CD4-positive, alpha-beta T cell treated with Interleukin-6 at 100 ng/mL for 8 hours (primary cell): ENCODE measurements at places on chromosomes 7 and 10.

GRCh38 chr10:91444211-91445182 lies 34.4 kb downstream of the HECTD2 start:
- no peak for DNase-seq

DNA sequence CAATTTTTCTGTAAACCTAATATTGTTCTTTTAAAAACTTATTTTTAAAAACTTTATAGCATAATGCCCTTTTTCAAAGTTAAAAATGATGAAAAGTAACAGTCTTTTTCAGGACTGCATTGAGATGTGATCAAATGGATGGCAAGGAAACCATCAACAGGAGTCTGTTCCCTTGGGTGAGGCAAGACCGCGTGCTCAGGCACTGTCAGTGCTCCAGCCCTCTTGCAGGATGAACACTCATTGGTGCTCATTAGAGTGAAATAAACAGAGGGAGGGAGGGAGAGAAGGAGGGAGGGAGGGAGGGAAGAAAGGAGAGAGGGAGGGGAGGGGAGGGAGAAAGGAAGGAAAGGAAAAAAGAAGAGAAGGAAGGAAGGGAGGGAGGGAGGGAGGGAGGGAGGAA lies 145.7 kb upstream of the CHST15 start:
- DNase-seq = no peak

DNA sequence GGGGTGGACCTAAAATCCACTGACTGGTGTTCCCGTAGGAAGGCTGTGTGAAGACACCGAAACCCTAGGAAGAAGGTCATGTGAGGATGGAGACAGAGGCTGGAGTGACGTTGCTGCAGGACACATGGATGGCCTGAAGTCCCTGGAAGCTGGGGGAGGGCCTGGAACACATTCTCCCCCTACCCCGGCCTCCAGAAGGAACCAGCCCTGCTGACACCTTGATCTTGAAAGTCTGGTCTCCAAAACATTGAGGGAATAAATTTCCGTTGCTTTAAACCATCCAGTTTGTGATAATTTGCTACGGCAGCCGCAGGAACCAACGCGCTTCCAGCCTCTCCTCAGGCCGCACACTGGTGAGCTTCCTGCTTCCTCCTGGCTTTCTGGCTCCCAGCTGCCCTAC lies 288.2 kb downstream of the GLRX3 start:
- DNase-seq = no peak

DNA sequence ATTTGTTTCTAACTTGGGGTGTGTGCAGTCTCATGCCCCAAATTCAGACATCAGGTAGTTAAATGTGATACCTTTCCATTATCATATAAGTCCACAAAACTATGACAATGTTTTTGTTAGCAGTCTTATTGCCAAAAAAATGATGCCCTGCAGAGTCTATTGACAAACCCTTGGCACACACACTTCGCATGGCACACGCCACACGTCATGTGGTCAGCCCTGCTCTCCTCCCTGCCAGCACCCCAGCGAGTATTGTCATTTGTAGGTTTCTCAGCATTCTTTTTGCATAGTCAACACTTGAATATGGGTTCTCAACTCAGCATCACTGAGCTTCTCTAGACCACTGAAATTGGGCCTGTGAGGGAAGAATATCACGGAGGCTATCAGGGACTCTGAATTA lies 356.0 kb downstream of the INHBA start:
- no peak for DNase-seq

- no peak for DNase-seq
These were observed 1.7 kb upstream of the MCU start for GRCh38 chr10:72690071-72690755.

DNA sequence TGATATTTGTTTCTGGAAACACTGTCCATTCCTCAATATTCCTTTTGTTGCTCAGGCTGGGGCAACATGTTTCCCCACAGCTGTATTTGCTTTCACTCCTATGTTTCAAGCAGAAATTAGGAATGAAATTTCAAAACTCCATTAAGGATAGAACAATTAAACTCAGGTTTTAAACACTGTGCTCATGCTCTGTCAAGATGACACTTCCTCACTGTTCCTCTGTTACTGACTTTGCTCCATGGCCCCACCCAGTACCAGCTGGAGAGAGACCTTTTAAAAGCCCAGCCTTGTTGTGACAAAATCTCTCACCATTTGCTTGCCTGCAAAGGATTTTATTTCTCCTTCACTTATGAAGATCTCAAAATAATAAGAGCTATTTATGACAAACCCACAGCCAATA lies 197.4 kb downstream of the ELMO1 start:
- no peak for DNase-seq

DNA sequence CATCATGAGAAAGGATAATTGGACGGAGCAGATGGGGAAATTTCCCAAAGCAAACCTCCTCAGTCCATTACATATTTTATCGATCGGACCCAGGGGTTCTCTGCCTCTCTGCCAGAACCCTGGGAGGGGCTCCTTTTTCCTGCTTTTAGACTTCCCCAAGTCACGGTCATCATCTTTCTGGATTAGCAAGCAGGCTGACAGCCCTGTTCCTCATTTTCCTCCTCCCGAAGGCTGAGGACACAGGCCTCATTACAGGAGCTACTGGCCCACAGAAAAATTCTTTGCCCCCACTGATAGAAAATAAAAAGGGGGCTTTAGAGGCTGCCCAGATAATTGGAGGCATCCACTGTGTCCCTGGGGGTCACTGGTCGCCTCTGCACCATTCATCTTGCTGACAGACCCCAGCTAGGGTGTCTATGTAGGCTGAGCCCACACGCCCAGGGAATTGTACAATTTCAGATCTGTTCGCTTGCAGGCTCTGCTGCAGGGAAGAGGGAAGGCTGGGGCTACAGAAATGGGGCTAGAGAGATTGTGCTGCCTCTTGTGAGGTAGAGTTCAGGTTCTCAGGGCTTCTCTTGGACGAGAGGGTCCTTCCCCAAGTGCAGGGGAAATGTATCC lies 125.7 kb upstream of the SDK1 start:
- no peak for DNase-seq

- no peak for DNase-seq
These were observed 22.5 kb upstream of the TNKS2 start for GRCh38 chr10:91775731-91776130.

GRCh38 chr10:83541046-83541445 lies 598.3 kb upstream of the GHITM start:
- no peak for DNase-seq
